ENCODE measurements at places on chromosomes 11 and 22.

GRCh38 chr11:128644576-128644975 is 49.3 kb upstream of the FLI1 start:
- DNase-seq = no peak

- DNase-seq = no peak
These were observed 12.0 kb downstream of the CSTPP1 start for GRCh38 chr11:46948378-46949131.

DNA sequence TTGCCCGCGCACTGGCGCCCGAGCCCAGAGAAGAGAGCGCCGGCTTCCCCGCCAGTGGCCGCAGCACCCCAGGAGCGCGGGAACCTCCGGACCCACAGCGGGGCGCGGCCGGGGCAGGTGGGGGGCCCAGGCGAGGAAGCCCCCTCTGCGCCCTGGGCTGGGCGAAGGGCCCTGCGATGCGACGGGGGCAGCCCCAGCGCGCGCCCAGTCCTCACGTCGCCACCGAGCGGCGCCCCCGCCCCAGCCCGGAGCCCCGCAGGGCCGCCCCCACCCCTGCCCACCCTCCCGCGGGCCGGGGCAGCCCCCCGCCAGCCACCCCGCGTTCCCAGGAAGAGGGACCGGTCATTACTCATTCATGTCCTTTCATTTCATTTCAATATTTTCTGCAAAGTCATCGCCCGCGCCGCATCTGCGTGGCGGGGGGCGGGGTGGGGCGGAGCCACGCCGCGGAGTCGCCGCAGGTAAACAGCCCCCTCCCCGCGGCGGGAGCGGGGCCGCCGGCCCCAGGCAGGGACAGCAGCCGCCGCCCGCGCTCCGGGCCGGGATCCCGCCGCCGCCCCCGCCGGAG is 673 bp upstream of the PANX2 start:
- DNase-seq = no peak

DNA sequence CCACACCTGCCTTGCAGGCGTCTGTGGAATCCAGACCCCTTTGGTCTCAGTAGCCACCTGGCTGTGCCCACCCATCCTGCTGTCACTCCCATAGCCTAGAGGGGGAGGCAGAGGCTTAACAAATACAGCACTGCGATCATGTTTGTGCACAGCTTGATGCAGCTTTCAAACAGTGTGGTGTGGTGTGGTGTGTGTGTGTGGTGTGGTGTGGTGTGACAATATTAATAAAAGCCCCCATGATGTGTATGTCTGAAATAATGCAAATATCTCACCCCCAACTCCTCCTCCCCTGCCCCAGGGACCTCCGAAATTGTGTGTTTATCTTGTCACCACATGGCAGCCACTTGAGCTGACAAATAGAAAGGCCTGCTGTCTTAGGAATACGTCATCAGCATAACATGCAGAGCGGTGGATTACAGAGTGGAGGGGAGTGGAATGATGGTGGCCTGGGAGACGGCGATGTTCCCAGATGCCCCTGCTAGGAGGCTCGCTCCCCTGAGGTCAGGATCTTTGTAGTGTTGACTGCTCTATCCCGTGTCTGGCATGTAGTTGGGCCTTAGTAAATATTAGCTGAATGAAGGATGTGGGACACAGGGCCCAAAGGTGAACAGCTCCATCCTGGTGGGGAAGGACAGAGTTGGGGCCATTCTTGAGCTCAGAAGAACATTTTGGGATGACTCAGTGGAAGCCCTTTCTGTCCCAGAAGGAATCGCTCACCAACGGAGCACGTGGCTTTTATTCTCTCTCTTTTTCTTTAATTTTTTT is 2.8 kb downstream of the PDXP start:
- DNase-seq = peak; percentile 79
